Activated CD4-positive, alpha-beta T cell treated with anti-CD3 and anti-CD28 coated beads, Interleukin-2, amount 10 ng/mL, durations not matched to agents 7 days and 5 days (primary cell): ENCODE measurements at places on chromosomes 1 and 21.
A peak's percentile ranks its signal among the peaks of the same experiment; 100 is the strongest.

GRCh38 chr1:158248771-158249170, 5.5 kb upstream of the CD1A start:
- DNase-seq = no peak

DNA sequence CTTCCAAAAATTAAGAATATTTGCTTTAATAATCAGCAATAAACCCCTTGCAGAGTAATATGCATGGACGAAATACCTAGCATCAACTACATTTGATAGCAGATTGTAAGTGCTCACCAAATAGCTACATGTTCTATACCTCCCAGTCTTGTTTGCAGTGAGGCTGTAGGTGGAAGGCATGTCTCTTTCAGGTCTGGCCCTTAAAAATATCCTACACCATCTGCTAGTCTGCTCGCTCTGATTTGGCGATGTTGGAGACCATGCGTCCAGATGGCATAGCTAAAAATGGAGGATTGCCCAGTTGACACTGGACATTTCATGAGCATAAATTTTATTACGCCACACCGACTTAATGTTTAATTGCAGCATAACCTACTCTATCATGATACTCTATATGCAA, 47.1 kb downstream of the SSX2IP start:
- DNase-seq = no peak

DNA sequence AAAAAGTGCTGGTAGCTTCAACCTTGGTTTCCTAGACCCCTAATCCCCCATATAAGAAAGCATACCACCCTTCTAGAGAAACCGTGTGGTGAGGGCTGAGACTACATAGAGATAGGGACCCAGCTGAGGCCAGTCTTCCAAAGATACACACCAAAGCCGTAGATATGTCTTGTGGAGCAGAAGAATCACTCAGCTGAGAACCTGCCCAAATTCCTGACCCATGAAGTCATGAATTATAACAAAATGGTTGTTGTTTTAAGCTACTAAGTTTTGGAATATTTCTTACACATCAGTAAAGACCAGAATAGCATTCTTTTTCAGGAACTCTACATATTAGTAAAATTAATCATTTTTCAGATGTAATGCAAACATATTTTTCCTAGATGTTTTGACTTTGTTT, 3.3 kb upstream of the SNRPE start:
- DNase-seq = no peak

DNA sequence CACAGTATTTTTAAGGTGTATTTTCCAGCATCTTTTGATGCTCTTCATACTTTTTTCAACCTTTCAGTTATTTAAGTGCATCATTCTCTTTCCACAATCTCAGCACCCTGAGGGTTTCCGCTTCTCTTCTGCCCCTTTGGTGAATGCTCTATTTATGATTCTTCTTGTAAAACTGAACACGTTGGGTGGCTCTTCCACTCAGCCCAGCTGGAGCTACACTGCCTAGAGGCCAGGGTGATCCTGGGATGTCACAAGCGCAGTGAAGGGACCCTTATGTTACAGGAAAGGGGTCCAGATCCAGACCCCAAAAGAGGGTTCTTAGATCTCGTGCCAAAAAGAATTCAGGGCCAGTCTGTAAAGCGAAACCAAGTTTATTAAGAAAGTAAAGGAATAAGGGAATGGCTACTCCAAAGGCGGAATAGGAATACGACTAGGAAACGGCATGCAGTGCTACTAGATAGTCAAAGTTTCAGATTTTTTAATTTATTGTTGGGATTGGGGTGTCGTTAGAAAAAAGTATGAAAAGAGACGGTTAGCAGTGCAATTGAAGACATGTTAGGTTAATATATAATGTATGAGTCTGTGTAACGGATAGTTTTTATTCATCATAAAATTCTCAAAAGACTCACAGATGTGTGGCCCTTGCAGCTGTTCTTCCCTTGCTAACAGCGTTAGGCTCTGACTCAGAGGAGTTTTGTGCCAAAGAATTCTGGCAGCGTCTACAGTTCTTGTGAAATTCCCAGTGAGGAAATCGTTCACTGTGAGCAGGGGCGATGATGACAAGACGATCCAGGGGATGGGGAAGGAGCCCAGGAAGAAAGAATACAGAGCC, 14.4 kb upstream of the ERVH48-1 start:
- no peak for DNase-seq

DNA sequence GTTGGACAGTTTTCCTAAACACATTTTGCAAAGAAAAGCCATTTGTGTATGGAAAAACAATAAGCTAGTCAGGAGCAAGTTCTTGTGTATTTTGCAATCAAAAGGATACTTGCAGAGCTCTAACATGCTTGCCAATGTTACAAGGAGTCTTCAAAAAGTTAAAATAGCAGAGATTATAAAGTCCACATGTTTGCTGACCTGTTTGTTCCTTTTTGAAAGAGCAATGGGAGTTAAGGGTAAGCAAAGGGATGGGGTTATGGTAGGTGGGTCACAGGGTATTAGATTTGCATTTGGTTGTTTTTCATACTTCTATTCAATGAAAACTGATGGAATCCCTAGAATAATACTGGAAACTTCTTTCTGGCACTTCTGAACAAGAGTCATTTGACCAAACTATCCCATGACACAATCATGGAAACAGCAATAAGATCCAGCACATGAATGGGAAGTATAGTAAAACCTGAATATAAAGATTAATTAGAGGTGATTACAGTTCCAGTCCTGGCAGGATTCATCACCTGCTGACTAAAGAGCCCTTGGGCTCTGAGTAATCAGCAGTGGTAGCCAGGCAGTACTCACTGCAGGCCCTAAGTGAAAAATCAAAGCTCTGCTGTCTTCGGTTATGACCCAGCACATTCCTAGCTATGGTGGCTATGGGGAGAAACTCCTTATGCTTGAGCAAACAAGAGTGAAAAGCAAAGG, 27.1 kb upstream of the ZC3H11B start:
- DNase-seq = no peak

GRCh38 chr1:3415260-3416090, 39.0 kb upstream of the ARHGEF16 start:
- DNase-seq = no peak

GRCh38 chr21:41611966-41612606, 104.1 kb upstream of the TMPRSS2 start:
- no peak for DNase-seq

DNA sequence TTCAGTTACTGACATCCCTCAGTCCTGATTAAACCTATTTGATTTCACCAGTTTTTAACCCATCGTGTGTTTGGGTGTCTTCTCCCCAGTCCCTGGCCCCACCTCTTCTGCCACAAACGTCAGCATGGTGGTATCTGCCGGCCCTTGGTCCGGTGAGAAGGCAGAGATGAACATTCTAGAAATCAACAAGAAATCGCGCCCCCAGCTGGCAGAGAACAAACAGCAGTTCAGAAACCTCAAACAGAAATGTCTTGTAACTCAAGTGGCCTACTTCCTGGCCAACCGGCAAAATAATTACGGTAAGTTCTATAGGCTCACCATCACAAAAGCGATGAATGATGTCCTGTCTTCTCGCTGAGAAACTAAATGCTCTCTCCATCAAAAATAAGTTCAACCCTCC, 28.7 kb downstream of the NBPF3 start:
- DNase-seq = peak; percentile 28

GRCh38 chr1:197306381-197307062, 38.5 kb downstream of the CRB1 start:
- no peak for DNase-seq

- no peak for DNase-seq
Measured at GRCh38 chr21:16873176-16873575, 639.7 kb upstream of the CXADR start.

DNA sequence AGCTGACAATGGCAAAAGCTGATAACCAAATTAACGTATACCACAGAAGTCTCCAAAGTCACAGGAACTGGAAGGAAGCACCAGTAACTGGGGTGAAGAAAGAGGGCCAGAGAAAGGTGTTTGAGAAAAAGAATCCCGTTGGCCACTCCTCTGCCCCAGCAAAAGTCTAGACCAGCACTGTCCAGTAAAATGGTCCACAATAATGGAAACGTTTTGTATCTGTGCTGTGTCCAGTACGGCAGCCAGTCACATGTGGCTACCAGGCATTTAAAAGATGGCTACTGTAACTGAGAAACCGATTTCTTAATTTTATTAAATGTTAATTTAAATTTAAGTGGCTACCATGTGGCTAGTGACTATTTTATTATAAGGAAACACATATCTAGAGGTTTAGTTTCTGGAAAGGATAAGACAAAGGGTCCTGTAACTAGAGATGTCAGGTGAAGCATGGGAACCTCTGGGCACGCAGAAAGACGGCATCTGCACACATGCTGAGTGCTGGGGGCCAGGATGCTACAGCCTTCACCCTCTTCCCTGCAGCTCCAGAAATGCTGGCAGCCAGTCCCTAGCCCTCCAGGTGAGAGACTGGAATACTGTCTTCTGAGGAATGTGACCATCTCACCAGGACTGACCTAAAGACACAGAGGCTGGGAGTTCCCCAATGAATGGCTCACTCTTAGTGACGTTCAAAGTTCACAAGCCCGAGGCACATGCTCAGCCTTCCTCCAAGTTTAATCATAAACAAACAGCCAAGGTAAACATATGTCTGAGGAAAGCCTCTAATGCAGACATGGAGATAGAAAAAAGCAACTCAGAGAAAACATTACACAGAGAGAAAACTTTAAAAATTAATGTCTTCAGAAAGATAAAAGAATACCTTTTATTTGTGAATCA, 50.7 kb downstream of the JAK1 start:
- no peak for DNase-seq

GRCh38 chr1:115179397-115180079, 90.2 kb upstream of the TSPAN2 start:
- DNase-seq = no peak

DNA sequence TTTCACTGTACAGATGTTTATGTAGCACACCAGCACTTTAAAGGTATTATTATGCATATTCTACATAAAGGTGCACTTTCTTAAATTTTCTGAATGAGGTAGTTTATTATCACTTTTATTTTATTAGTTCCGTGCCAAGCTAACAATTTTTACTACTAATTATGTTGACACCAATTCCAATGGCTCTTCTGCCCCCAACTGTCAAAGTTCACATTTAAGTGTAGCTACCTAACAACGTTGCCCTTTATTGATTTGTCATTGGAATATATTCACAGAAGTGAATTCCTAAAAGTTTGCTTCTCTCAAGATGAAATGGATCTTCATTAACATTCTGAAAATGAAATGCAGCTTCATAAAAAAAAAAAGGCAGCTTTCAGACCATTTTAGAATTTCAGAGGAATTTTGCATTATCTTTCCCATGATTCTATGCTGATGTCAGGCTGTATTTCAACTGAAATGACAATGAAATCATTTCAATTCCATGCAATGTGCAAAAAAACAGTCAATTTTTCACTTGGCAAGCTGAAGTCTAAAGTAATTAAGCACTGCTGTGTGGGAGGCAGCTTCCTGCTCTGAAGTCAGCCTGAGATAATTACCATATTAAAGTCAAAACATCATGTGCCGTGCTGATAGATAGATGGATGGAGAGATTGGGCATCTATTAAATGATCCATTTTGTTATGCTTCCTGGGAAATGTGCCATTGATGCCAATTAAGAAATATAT, 229.2 kb downstream of the TTLL7 start:
- DNase-seq = no peak

GRCh38 chr21:37278199-37278598, 11.1 kb upstream of the VPS26C start:
- no peak for DNase-seq

DNA sequence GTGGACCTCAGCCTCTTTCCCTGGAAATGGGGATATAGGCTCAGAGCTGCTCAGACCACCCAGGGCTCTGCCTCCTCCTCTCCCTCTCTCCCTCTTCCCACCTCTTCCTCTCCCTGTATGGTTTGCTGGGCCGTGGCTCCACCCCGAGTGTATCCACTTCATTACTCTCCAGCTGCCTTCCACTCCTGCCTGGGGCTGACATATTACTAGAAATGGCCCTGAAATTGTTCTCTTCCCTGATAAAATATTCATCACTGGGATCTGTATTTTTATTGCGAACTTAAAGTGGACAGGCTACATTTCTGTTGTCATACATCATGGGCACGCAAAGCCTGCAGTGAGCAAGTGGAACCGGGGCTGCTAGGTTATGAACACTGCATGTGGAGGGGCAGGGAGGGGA, 225.0 kb downstream of the HHAT start:
- DNase-seq = no peak

- no peak for DNase-seq
Measured at GRCh38 chr1:178581351-178582303, 68.7 kb downstream of the TEX35 start.

DNA sequence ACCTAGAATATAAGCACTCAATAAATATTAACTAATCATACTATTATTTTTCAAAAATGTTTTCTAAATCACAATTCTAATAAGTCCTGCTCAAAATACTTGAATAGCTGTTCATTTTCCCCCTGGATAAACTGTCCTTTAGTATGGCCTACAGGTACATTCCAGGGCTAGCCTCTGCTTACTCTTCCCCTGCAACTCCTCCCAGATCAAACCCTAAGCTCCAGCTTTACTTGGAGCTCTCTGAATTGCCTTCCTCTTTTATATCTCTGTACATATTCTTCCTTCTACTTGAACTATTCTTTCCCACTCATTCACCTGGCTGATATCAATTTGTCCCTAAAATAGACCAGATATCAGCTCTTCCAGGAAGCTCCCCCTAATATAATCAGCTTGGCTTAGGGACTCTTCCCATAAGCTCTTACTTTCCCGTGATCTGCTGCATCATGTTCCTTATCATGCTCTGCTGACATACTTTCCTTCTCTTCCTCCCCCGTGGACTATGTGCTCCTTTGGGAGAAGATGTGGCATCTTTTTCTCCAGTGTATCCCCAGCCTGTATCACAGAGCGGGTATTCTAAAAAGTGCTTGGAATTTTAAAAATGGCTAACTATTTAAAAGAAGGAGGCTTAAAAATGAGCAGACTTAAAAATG, 43.1 kb upstream of the PIGC start:
- no peak for DNase-seq

DNA sequence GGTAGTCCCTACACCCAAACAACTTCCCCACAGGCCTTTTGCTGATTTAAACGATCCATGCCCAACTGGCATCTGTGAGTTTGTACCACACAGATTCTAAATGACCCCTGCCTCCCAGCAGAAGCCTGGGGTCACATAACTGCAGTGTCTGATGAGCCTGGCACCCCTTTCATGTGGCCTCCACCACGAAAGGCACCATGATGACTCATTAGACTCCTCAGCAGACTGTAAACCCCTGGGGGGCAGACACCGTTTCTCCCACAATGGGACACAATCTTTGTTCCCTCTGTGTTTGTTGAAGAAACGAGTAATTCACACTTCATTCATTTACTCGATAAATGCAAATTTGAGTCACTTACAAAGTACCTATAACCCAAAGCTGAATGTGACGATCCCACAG, 81.6 kb downstream of the CCDC185 start:
- no peak for DNase-seq

DNA sequence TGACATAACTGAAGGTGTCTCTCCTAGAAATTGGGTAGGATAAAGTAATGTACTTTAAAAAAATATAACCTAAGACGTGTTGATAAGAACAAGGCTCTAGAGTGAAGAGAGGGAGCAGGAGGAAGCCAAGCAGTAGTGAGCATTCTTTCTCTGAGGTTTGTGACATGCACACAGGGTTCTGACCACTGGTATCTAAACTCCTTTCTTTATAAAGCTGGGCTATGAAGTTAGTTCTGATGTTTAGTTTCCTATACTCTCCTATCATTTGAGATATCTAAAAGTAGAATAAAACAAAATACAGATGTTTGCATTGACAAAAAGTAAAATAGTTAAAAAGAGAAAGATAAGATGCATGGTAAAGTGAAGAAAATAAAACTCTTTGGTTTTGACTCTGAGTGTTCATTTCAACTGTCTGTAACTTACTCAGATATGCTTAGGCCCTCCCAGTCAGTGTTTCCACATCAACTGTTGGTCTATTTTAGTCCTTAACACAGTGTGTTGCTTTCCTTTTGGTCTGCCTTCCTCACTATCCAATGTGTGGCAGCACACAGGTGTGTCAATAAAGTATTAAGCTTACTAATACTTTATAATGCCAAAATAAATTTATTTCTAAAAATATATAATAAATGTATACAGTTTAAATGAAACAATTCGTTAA, 543.5 kb downstream of the PTPRC start:
- DNase-seq = no peak
